ENCODE measurements at places on chromosomes 1 and 21. TPM values are rescaled to one million over a fixed set of nuclear protein-coding genes. Genes with fewer than 3 reads are reported as not detected.

OR10K2 gene
- not detected for total RNA-seq

DNA sequence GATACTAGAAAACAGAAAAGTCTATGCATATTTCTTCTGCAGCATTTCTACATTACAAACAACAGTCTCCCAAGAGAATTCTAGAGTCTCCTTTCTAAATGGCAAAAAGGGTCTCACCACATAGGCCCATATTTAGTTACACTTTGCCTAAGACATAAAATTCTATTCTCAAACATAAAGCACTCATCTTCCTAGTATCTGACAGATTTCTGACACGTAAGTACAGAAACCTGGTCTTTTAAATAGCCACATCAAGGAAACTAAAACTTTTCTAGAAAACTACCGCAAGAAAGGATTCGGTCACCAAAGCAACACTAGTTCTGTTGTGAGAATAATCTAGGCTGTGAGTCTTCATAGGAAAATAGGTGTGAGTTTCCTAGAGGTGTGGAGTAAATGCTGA is 33.6 kb upstream of the CTSK start:
- DNase-seq: no peak

- no peak for DNase-seq
Measured at GRCh38 chr1:6528492-6528891, 25.8 kb downstream of the NOL9 start.

GRCh38 chr1:181106479-181106878 is 18.0 kb downstream of the IER5 start:
- DNase-seq: no peak

DNA sequence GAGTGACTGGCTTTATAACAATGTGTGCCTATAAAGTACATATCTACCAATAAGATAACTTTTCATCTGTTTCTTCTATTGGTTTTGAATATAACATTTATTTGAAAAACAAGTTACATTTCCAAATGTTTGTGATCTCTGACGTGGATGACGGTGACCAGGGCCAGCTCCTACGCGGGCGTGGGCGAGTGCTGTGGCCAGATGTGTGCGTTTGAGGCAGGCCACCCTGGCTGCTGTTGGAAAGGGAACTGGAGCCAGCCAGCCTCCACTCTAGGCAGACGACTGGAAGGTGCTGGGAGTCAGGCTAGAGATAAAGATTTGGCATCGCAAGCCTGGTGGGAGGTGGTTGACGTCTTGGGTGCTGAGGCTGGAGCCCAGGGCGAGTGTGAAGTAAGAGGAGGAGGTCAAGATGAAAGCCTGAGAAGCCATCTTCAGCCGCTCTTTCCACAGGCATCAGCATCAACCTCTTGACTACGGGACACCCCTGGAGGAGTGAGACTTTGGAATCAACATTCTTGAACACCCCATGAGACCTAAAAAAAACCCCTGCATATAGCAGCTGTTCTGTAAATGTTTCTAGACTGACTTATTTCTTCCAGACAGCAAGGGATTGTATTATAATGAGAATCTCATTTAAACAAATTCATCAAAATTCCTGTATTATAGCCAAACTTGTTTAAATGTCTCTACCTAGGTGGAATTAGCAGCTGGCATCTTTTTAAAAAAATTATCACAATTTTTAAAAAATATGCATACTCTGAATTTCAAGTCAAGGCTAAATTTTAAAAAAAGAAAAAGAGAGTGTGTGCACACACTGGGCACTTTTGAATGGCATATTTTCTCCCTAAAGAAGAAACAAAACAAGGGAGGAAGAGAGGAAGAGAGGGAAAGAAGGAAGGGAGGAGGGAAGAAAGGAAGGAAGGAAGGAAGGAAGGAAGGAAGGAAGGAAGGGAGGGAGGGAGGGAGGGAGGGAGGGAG is 112.5 kb upstream of the SLC44A3 start:
- no peak for DNase-seq

GRCh38 chr1:173414136-173414535 is 63.0 kb upstream of the PRDX6 start:
- DNase-seq: no peak

DNA sequence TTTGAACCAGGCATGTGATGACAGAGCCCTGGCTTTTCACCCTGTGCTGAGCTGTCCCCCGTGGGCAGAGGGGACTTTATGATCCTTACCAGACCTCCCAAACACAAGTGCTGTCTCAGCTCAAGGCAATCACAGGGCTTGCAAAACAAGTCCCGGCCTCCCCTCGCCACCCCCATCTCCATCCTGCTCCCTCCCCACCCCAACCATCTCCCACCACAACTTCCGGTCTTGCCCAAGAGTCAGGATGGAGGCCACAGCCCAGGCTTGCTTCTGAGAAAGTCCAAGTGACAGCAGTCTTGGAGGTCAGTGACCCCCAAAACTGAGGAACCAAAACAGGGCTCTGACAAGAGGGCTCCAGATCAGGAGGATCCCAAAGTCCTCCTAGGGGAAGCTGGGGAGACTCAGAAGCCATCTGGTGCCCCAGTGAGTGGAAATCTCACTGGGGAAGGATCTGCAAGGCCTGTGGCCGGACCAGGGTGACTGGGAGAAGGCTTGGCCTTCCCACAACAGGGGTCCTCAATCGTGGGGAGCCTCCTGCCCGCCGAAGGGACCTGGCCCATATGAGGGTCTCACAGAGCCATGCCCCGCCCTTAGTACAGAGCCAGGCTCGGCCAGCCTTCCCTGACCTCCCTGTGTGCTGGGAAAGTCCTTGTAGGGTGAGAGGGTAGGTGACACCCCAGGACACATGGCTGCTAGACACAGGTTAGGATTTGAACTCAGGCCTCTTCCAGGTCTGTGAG is 4.5 kb upstream of the SDC3 start:
- no peak for DNase-seq

DNA sequence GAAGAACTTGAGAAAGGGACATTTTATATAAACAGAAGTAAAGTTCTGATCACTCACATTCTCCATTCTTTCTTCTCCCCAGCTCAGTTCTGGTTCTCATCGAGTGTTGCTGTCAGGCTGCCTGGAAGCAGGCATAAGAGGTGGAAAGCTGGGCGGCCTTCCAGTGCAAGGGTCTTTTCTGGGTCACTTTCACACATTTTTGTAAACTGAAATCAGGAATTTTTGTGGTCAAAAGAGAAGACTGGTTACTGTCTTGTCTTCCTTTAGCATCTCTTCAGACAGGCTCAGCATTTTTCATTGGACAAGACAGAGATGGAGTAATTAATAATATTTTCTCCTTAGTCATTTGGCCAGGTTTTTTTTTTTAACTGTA is 93.7 kb downstream of the CTH start:
- no peak for DNase-seq

DNA sequence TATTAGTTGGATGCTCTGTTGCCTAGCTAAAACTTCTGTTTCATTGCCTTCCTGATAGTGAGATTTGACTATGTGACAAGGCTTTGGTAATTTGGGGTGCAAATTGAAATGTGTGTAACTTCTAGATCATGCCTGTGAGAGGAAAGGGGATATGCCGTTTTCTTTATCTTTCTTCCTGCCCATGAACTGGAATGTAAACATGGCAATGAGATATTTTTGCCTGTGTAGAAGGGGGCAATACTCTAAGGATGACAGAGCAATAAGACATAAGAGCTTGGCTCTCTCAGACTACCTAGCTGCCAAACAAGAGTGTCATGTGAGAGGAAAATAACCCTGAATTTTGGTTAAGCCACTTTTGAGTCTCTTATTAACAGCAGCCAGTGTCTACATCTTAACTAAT is 49.7 kb downstream of the RAP1A start:
- no peak for DNase-seq

All from activated naive CD8-positive, alpha-beta T cell treated with anti-CD3 and anti-CD28 coated beads for 36 hours (primary cell).